ENCODE measurements at places on chromosomes 7 and 10.

DNA sequence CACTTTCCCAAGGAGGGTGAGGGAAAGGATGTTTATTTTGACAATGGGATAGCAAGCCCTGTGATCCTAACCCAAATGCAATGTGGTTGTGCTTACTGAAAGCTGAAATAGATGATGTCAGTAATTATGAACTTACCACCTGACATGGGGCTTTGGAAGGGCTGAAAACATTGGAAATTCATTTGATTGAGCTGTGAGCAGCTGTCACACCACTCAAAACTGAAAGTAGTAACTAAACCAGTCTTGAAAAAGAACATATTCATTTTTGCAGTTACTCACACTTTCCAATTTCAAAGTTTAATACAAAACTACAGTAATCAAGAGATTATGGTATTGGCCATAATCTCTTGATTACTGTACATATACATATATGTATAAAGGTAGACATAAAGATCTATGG, 155.5 kb upstream of the HPS1 start:
- DNase-seq, result no peak

GRCh38 chr10:97321804-97322190, 2.7 kb downstream of the FRAT1 start:
- no peak for DNase-seq

- DNase-seq, result no peak
Observed at GRCh38 chr10:127610816-127611215, 61.7 kb downstream of the NPS start.

- peak; percentile 86 for DNase-seq
Observed at GRCh38 chr7:12210179-12211053, 678 bp upstream of the TMEM106B start.

GRCh38 chr10:71045204-71045809, 156.9 kb upstream of the PCBD1 start:
- DNase-seq, result no peak

DNA sequence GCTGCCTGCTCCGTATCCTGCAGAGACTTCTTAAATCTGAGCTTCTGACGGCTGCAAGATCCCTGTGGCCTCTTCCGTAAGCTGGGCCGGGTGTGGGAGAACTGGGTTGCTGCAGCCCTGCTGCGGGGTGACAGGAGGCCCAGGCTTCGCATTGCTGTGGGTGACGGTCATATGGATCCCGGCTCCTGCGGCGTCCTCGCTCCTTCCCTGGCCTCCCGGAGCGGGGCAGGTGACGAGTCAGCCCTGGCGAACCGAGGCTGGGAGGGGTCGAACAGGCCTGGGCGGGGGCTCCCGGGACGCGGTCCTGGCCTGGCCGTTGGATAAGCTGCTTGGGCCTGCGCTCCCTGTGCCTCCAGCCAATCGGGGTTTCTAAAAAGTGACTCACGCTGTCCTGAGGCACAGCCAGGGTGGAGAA, 7.8 kb upstream of the UBE2D1 start:
- DNase-seq, result no peak
